ENCODE measurements at places on chromosomes 5 and 9.

DNA sequence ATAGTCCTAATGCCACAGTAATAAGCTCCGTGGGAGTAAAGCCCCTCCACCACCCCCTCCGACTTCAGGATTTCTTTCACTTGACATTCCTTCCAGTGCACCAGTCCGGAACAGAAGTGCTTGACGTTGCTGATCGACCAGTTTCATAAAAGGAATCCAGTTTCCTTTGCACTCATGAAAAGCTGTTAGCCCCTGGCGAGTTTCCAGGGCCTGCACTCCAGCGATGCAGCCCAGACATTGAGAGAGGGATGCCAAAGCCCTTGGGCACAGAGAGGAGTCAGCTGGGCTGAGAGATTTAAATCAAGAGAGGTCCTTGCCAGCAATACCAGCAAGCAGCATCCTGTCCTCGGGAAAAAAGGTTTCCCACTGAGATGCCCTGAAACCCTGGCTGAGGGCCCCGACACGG, 170.1 kb downstream of the GABBR2 start:
- DNase-seq, result no peak

- no peak for DNase-seq
These were observed 315.1 kb downstream of the CCDC171 start for GRCh38 chr9:15867988-15868387.

GRCh38 chr9:115374724-115375268, 256.8 kb upstream of the TNC start:
- no peak for DNase-seq

GRCh38 chr9:110095776-110096175, 112.2 kb downstream of the C9orf152 start:
- DNase-seq, result no peak

DNA sequence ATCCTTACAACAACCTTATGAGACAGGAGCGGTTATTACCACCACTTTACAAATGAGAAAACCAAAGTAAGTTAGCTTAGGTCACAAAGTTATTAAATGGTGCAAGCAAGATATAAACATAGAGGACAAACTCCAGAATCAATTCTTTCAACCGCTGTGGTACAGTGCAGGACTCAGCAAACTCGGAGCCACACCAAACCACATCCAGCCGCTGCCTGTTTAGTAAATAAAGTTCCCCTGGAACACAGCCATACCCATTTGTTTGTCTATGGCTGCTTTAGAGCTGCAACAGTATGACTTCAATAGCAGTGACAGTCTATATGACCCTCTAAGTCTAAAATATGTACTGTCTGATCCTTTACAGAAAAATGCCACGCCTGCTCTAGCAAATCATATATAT, 1567.2 kb upstream of the WWC1 start:
- no peak for DNase-seq

- DNase-seq, result no peak
These were observed 11.7 kb upstream of the NUP214 start for GRCh38 chr9:131113655-131114054.

- no peak for DNase-seq
These were observed 501.5 kb downstream of the SPATA31D1 start for GRCh38 chr9:82490019-82490499.

DNA sequence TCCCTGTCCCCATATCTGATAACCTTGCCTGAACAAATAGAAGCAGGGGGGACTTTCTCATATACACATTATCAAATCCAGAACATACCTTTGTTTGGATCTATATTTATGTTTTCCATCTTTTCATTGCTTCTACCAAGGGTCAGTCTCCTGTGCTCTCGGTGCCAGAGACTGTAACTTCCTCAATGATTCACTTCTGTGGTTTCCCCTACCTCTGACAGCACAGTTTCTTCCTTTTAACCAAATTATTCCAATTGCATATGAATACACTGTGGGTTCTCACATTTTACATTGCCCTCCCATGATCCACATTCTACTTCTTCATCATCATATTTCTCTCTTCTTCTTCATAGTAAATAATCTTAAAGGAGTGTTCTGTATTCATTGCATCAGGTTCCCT, 32.2 kb downstream of the NMUR2 start:
- DNase-seq, result no peak

GRCh38 chr9:137320555-137321384, 18.7 kb upstream of the NRARP start:
- DNase-seq, result no peak

- no peak for DNase-seq
These were observed 57.2 kb downstream of the MEF2C start for GRCh38 chr5:88825584-88826315.

- peak; percentile 22 for DNase-seq
These were observed 25.7 kb downstream of the DPYSL3 start for GRCh38 chr5:147483961-147484707.

DNA sequence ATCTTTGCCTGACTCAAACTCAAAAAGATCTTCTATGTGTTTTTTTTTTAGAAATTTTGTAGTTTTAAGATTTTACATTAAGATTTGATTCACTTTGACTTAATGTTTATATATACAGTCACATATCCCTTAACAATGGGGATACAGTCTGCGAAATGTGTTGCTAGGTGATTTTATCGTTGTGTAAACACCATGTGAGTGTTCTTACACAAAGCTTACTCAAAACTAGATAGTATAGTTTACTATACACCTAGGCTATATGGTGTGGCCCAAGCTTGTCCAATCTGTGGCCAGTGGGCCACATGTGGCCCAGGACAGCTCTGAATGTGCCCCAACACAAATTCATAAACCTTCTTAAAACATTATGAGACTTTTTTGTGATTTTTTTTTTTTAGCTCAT, 131.9 kb downstream of the CWC27 start:
- DNase-seq, result no peak

DNA sequence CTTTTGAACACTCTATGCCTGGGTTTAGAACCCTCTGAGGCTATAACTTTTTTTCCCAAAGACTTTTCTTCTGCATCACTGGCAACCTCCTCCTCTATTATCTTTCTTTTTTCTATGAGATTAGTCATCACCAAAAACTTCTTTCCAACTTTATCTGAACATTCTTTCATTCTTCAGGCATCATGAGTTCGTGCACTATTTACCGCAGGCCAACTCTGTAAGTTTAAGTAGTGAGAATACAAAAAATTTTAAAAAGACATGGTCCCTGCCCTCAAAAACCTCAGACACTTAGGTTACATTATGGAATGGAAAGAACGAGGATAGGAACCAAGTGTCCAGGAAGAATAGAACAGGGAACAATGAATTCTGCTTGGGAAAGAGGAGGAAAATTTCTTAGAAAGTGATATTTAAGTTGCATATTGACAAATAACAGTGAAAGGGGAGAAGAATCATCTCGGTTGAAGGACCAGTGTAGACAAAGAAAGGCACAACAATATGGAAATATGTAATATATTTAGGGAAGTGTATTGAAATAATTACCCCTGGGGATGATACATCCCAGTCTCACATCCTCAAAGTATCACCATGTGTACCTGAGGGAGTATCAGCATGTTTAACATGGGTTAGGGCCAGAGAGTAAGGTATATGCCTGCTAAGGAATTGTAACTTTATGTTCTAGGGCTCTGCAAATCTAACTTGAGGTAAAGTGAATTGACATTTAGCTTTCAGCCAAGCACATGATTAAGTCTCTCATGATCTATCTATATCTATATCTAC, 196.5 kb upstream of the NREP start:
- DNase-seq, result no peak

- DNase-seq, result no peak
These were observed 109.3 kb downstream of the DCP2 start for GRCh38 chr5:113085880-113086409.

DNA sequence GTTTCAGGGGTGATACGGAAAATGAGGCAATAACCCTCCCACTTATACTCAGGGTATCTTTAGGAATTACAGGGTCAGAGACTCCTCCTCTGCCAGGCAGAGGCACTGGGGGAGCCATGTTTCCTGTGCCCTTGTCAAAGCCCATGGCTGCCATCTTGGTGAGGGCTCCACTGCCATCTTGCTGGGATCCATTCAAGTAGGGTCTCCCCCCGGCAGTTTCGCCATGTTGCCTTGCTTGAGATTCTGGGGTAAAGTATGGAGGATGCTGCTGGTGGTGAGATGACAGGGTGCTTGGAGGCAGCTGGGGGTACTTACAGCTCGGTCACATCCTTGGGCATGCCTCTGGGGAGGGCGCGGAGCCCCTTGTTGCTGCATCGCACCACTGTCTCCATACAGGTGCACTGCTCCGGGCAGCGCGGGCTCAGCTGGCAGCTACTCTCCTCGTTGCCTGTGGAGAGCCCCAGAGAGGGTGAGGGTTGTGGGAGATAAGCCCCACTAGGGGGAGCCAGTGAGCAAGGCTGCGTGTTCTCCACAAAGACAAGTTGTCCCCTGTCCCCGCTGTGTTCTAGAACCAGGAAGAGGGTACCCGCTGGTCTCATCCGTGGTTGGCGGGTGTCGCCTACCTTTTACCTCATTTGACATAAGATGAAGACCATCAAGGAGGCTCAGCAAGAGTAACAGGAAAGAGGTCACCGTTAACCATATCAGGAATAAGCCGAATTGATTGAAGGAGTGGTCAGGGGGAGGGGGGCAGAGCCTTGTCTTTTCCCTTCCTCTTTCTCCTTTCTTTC, 169.0 kb upstream of the PANK3 start:
- DNase-seq, result no peak

DNA sequence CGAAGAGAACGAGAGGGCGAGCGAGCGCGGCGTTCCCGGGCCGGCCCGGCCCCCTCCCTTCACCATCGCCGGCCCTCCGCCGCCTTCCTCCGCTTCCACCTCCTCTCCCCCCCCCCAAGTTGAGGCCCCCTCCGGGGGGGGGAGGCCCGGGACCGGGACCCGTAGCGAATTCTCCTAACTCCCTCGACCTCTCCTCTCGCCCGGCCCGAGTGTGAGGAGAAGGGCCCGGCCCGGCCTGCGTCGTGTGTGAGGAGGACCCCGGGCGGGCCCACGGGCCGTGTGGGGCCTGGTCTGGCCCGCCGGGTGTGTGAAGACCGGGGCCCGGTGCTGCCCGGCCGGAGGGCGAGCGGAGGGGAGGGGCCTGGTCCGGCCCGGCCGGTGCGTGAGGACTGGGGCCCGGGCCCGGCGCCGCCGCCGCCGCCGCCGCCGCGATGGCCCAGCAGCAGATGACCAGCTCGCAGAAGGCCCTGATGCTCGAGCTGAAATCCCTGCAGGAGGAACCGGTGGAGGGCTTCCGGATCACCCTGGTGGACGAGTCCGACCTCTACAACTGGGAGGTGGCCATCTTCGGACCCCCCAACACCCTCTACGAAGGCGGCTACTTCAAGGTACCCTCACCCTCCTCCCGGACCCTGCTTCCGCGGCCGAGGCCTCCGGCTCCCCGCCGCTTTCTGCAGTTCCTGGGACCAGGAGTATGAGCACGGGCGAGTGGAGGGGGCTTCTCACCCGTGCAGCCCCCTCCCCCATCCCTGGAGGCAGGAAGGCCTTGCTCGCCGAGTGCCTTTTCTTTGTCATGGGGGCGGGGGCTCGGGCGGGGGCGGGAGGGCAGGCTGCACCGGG, 587 bp downstream of the UBE2R2 start:
- DNase-seq, result peak; percentile 63

- DNase-seq, result no peak
These were observed 703.0 kb upstream of the NUDT12 start for GRCh38 chr5:104265531-104266140.

- no peak for DNase-seq
These were observed 54.5 kb upstream of the HTR4 start for GRCh38 chr5:148708854-148709253.

GRCh38 chr5:79257314-79257713, 21.4 kb downstream of the JMY start:
- DNase-seq, result no peak
